ENCODE measurements at places on chromosomes 2 and 18. TPM values are rescaled to one million over a fixed set of nuclear protein-coding genes. Genes with fewer than 3 reads are reported as not detected.
A peak's percentile ranks its signal among the peaks of the same experiment; 100 is the strongest.

- no peak for DNase-seq
Observed at GRCh38 chr2:109385506-109385905, 228.3 kb downstream of the SEPTIN10 start.

The RBBP8 gene
- total RNA-seq: 18.0 TPM

GRCh38 chr2:30567317-30567716 is 120.3 kb downstream of the LCLAT1 start:
- DNase-seq: no peak

GRCh38 chr18:45104049-45104395 is 423.3 kb downstream of the SETBP1 start:
- DNase-seq: no peak

DNA sequence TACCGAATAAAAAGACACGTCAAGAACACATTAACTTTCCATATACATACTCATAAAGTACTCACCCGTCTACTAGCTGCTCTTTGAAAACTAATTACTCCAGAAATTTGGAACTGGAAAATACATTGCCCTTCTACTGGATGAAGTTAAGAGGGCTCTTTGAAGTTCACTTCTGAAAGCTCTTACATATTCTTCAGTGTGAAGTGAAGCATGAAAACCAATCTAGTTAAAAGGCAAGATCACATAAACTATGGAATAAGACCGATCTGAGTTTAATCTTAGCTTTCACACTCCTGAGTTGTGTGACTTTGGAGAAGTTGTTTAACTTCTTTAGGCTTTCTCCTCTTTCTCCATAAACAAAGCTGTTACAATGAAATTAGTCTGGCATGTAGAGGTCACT is 38.5 kb downstream of the REV1 start:
- DNase-seq: no peak

DNA sequence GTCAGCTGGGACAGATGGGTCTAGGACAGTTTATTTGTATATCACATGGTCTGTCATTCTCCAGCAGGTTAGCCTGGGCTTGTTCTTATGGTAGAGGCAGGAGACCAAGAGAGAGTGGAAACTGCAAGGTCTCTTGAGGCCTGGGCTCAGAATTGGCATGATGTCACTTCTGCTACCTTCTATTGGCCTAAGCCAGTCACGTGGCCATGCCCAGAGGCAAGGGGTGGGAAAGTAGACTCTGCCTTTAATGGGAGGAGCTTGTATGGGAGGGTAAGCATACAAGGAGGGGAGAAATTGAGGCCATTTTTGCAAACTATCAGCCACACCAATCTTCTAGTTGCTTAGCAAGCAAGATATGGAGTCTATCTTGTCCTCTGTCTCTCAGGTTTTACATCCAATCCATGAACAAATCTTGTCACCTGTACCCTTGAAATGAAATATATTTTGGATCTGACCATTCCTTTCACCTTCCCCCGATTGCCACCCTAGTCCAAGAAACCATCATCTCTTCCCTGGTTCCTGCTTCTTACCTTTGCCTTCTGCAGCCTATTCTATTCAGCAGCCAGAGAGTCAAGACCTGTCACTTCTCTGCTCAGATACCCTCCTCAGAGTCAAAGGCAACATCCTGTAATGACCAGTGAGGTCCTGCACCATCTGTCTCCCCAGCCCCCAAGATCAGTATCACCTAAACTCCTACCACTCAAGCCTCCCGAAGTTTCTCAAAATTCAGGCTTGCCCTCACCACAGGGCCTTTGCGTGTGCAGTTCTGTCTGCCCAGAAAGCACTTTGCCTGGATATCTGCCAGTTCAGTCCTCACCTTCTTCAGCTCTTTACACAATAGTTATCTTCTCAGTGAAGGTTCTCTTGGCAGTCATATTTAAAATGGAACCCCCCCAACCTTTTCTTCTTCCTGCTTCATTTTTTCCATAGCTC is 240.0 kb downstream of the LOXHD1 start:
- DNase-seq: no peak

GRCh38 chr2:172997031-172997430 is 78.6 kb upstream of the MAP3K20 start:
- no peak for DNase-seq

DNA sequence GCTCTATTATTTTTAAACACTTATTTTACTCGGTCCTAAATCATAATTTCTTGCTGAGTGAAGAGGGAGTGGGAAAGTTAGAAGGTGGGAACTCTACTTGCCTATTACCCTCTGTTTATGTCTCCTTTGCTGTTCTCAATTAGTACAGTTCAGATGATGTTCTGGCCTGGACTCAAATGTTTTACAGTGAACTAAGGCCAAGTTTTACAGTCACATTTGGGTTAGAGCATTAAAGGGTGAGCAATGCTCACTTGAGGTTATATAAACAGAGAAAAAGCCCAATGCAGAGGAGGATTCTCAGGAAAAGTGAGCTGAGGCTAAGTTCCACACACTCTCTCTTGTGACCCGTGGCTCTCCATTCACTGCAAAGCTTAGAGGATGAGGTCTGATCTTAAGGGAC is 52.4 kb downstream of the ITSN2 start:
- DNase-seq: no peak

The TUBA3E gene
- not detected for total RNA-seq

DNA sequence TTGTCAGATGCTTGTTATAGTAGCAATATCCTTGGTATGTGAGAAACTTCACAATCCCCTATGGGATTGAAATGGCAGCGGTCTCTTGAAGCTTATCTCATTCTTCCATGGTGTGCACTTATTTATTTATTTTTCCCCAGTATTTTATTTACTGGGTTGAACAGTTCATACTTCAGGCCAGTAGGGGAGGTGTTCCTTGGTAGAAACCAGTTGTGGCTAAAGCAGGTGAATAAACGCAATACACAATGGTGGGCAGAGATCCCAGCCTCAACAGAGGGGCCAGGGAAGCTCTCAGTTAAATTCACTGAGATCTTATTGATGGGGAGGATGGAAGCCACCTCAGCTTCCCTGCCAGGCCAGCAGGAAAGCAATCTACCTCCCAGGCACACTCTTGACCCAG is 93.7 kb upstream of the SRD5A2 start:
- DNase-seq: no peak

The LONRF2 gene
- total RNA-seq: 0.29 TPM

DNA sequence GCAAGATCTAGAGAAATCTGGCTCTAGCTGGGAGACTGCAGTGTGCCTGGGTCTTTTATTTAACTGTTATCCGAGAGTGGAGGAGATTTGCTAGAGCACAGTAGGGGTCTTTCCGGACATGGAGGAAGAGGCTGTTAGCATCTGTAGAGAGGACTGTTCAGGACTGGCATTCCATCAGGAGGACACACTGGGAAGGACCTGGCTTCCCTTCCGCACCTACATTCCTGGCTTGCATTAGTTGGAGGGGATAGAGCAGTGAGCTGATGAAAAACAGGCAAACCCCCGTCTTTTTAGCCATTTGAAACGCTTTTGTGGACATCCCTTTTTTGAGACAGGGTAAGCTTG is 874 bp upstream of the PIEZO2 start:
- DNase-seq: no peak

GRCh38 chr2:239201531-239201876 is 199.3 kb downstream of the HDAC4 start:
- DNase-seq: no peak

The UCN gene
- total RNA-seq: 3.6 TPM

- DNase-seq: no peak
Observed at GRCh38 chr2:226623587-226624368, 175.8 kb downstream of the IRS1 start.

The CYP26B1 gene
- not detected for total RNA-seq

- DNase-seq: no peak
Observed at GRCh38 chr2:7209757-7210555, 292.7 kb downstream of the RNF144A start.

The MDH1B gene
- 0.34 TPM for total RNA-seq

The ZCCHC2 gene
- total RNA-seq: 63.0 TPM

DNA sequence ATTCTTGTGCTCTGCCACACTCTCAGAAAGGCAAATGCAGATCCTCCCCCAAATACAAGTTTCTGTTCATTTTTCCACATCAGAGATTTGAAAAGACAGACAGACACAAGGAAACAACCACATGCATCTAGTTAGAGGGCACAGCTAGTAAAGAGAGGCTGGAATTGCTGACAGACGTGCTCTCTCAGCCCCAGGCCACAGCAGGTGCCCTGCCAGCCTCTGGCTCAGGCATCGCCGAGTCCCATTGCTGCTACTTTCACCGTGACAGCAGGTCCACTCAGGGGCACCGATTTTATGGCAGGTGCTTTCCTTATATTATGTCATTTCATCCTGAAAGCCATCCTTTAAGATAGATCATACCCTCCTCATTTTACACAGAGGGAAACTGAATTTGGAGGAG is 507.5 kb downstream of the EIPR1 start:
- no peak for DNase-seq

The NYAP2 gene
- 0.15 TPM for total RNA-seq

- no peak for DNase-seq
Observed at GRCh38 chr18:7038330-7038851, 79.2 kb downstream of the LAMA1 start.

DNA sequence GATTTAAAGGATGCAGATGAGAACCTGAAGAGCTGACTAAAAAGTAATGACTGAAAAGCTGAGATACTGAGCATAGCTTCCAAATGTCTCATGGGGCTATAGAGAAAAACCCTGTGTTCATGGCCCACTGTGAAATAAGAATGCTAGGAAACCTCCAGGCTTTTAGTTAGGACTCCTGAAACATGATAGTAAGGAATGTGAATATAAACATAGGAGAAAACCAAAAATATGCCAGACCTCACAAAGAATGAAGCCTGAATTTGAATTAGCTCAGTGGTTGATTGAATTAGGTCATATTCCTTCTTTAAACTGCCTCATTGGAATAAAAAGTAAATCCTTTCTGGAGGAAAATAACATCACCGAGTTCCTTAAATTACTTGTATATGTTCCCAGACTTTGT is 194.5 kb upstream of the NXPH2 start:
- no peak for DNase-seq

DNA sequence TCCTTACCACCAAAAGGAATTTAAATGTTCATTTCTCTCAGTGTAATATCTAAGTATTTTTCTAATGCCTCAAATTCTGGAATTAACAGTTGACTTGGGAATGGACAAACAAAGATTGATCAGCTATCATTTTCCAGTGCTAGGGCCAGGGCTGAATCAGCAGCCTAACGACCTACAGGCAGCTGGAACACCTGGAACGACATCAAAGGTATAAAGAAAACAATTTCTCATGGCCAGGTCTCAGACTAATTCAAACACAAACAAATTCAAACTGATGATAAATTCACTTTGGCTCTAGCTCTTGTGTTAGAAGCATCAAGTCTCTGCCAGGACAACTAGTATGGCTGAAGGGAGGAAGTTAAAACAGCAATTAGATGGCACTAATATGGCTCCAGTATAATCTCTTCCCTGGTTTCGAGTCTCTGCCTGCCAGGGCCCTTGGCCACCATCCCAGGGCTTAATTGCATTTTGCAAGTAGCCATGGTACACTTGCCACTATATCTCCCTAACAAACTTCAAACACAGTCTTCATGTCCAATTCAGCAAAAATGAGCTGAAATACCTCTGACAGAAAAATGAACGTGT is 70.2 kb upstream of the FSHR start:
- no peak for DNase-seq

The RRM2 gene
- 1.3 TPM for total RNA-seq

GRCh38 chr18:51164761-51165281 is 32.7 kb downstream of the MEX3C start:
- DNase-seq: no peak

The CTLA4 gene
- total RNA-seq: 1.1 TPM

GRCh38 chr18:22632191-22632590 is 214.5 kb upstream of the CTAGE1 start:
- DNase-seq: no peak

DNA sequence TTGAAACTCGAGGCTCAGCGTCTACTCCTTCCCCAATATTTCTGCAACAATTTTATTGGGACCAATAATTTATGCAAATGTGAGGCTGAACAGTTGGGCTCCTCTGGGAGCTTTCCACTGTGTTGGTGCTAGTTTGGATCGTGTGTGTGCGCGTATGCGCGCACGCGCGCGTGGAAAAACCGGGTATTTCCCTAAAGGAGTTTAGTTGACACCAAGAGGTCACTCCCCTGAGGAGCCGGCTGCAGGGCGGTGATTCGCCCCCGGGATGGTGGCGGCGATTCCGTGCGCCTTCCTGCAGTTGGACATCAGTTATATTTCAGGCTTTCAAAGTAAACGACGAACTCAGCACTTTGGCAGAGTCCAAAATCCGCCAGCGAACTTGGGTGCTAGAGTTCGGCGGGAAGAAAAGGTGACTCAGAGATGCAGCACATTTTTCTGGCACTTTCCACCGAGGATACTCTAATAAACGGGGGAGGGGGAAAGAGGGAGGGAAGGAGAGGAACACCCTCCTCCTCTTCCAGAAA is 186.5 kb upstream of the FANCL start:
- peak; percentile 5 for DNase-seq

The ITGB6 gene
- total RNA-seq: not detected

GRCh38 chr2:202450785-202451184 is 74.7 kb downstream of the BMPR2 start:
- DNase-seq: no peak

- DNase-seq: no peak
Observed at GRCh38 chr2:148031152-148031551, 10.3 kb downstream of the MBD5 start.

The AKAIN1 gene
- not detected for total RNA-seq

DNA sequence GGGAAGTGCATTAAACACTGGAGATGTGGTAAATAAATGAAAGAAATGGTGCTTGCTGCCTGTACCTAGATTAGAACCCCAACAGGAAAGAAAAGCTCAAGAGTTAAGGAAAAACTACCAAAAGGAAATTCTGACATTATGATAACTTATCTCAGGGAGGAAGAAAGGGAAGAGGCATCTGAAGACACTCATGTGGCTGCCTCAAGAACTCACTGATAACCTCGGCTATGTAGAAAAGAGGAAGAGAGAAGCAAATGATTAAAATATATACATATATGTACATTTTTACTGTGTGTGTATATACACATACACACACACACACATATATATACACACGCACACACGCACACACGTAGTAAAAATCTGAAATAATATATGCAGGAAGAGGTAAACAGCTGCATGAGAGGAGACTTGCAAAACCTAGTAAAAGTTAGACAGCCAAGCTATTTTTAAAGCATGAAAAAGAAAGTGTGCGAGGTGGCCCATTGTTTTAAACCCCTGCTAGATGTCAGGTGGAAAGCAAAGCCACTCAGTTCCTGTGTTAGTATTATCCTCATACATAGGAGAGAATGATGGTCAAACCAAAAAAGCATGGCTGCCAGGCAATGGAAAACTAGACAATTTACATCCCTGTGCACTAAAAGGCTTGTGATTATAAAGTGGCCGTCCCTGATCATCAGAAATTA is 483.0 kb upstream of the NRP2 start:
- DNase-seq: no peak

The SERPINB10 gene
- total RNA-seq: not detected

DNA sequence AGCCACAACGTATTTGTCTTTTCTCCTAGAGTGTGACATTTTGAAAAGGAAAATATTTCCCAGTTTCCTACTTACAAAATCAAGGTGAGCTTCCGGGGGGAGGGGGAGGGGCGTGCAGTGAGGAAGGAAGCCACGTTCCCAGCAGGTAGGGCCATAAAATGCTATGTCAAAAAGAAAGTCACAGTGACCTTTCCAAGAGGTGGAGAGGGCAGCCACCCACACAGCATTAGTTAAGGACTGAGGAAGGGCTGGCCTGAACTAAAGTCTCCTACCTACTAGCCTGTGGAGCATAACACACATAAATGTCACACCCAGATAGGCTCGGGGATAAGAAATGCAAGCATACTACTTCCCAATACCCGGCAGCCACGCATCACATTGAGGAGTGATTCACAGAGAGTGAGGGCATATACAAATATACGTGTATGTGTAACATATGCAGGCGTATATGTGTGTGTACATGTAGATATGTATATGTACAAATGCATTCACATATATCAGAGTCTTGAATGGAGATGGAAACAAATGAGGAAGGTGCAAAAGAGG is 191.1 kb downstream of the STK39 start:
- DNase-seq: no peak

The PASK gene
- total RNA-seq: 144 TPM

Data from B cell (primary cell).